ENCODE measurements at places on chromosomes 7 and 10.

GRCh38 chr10:79274279-79275104 lies 72.8 kb upstream of the PPIF start:
- DNase-seq, result no peak

GRCh38 chr10:5573968-5574641 lies 49.3 kb downstream of the CALML3 start:
- DNase-seq, result no peak

DNA sequence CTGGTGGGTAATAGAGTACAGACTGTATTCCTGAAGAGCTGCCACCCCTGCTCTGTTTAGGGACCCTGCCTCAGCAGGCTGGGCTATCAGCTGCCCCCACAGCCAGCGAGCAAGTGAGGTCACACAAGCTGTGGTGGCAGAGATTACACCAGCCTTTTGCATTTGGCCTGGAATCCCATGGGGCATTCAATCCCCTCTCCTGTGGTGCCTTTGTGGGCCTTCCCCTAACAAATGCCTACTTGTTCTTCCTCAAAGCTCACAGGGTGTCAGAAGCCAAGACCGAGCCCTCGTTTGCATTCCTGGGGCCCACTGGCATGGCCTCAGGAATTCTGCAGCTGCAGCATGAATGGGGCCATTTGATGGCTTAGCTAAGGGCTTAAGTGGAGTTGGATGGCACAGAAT lies 212.7 kb upstream of the PHYHIPL start:
- DNase-seq, result no peak

- no peak for DNase-seq
Measured at GRCh38 chr7:53351681-53352080, 316.2 kb downstream of the POM121L12 start.

DNA sequence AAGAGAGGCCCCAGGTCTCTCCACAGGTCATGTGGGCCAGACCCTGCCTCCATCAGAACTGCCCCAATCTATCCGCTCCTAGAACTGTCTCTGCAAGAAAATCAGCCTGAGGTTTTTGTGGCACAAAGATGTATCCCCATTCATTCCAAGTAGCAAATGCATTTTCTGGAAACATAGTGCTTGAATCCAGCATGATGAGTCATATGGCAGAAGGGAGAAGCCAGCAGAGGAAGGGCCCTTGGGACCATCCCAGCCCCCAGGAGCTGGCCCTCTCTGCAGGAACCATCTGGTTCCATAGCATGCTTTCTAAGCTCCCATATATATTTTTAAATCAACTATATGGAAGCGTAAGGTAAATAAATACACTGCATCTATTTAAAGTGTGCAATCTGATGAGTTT lies 563.2 kb downstream of the GALNT17 start:
- no peak for DNase-seq

GRCh38 chr7:102295346-102296178 lies 8.9 kb downstream of the SH2B2 start:
- DNase-seq, result no peak

Measured in activated CD8-positive, alpha-beta memory T cell treated with anti-CD3 and anti-CD28 coated beads, Interleukin-2, amount 50 U/mL, for 4 hours (primary cell).